H9 (cell line): ENCODE measurements at places on chromosomes 16 and 17. TPM values are rescaled to one million over a fixed set of nuclear protein-coding genes. Genes with fewer than 3 reads are reported as not detected.

GRCh38 chr17:31900877-31901276 is 631 bp downstream of the UTP6 start:
- H3K4me3 ChIP-seq: no peak overlapping the region
- H3K36me3 ChIP-seq: peaks cover 23% of the 10 kb centered on the region
- H3K4me1 ChIP-seq: no peaks in the 10 kb centered on the region
- no peaks in the 10 kb centered on the region for H3K27me3 ChIP-seq
- no peak for DNase-seq

- no peak for DNase-seq
- no peaks in the 10 kb centered on the region for H3K27me3 ChIP-seq
- H3K4me3 ChIP-seq: peak overlapping the region; percentile 44; the same call in 2 of the 3 replicates
- H3K4me1 ChIP-seq: 0 out of 2 replicates have a peak, but pooled peaks cover 6% of the 10 kb centered on the region
- no peaks in the 10 kb centered on the region for H3K36me3 ChIP-seq
These were observed 896 bp upstream of the MYLK3 start for GRCh38 chr16:46748775-46749705.

GRCh38 chr17:10171122-10171571 is 27.3 kb downstream of the GAS7 start:
- H3K27me3 ChIP-seq: no peaks in the 10 kb centered on the region
- DNase-seq: no peak
- no peak overlapping the region for H3K4me3 ChIP-seq
- H3K4me1 ChIP-seq: 0 out of 2 replicates have a peak, but pooled peaks cover 5% of the 10 kb centered on the region
- H3K36me3 ChIP-seq: no peaks in the 10 kb centered on the region
- H3K27ac ChIP-seq: no peak overlapping the region

DNA sequence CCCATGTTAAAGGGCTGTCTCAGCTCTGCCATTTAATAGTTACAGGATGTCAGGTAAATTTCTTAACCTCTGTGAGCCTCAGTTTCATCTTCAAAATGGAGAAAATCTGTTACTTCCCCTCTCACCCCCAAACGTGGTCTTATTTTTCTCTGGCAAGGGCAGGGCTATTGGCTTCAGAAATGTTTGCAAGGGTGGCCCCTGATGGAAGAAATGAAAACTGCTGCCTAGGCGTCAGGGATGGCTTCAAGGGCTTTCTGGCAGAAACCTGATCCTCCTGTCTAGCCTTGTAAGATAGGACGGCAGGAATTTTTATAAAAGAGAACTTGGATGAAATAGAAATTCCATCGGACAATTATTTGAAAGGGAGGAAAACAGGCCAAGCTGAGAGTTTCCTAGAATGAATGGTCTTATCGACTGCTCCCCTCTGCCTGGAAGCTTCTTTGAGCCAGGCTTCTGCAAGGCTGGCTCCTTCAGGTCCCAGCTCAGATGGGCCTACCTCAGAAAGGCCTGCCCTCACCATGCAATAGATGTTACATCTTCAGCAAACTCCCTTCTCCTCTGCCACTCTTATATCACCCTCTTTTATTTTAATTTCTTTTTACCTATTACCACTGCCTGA is 43.0 kb upstream of the TANGO6 start:
- no peak overlapping the region for H3K4me3 ChIP-seq
- peaks cover 38% of the 10 kb centered on the region for H3K36me3 ChIP-seq
- peak; percentile 83 for DNase-seq
- H3K27ac ChIP-seq: no peak overlapping the region
- H3K4me1 ChIP-seq: peaks cover 13% of the 10 kb centered on the region

TPSG1 gene
- not detected in 2 replicates for total RNA-seq

- H3K4me3 ChIP-seq: no peak overlapping the region
- H3K27ac ChIP-seq: no peak overlapping the region
- DNase-seq: no peak
- H3K4me1 ChIP-seq: no peaks in the 10 kb centered on the region
These were observed 135.5 kb downstream of the MYO1D start for GRCh38 chr17:32741381-32741780.

DNA sequence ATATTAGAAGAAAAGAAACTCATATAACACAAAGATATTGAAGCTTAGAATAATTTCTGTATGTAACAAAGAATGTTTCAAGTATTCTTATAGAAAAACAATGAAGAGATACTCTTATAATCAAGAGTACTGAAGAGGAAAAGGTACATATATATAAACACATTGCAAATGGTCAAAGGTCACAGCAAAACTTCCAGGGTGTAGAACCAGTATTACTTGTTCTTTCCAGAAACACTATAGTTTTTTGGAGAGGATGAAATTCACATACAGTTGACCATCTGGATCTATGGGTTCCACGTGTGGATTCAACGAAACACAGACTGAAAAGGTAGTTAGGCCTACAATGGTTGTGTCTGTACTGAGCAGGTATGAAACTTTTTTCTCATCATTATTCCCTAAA is 22.6 kb downstream of the PRPSAP1 start:
- DNase-seq: no peak
- no peak overlapping the region for H3K4me3 ChIP-seq
- H3K27ac ChIP-seq: no peak overlapping the region
- no peaks in the 10 kb centered on the region for H3K27me3 ChIP-seq
- peaks cover 40% of the 10 kb centered on the region for H3K36me3 ChIP-seq
- no peaks in the 10 kb centered on the region for H3K4me1 ChIP-seq

GUCY2D gene
- 0.15 and 0.35 TPM in 2 replicates for total RNA-seq

DNA sequence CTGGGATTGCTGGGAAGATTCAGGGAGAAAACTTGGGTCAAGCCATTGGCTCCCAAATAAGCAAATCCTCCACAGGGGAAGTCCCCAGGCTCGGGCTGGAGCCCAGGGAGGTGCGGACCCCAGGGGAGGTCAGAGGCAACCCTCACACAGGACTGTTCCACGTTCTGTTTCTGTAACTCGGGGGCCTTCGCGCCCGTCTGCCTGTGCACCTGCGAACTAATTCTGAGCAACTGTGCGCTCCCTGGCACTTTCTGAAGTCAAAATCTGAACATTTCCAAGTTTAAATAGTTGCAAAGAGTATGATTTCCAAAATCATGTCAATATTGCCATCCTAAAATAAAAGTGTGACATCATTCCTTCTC is 16.8 kb downstream of the TIMM22 start:
- no peak for DNase-seq
- no peaks in the 10 kb centered on the region for H3K4me1 ChIP-seq
- no peaks in the 10 kb centered on the region for H3K36me3 ChIP-seq
- no peak overlapping the region for H3K4me3 ChIP-seq

DNA sequence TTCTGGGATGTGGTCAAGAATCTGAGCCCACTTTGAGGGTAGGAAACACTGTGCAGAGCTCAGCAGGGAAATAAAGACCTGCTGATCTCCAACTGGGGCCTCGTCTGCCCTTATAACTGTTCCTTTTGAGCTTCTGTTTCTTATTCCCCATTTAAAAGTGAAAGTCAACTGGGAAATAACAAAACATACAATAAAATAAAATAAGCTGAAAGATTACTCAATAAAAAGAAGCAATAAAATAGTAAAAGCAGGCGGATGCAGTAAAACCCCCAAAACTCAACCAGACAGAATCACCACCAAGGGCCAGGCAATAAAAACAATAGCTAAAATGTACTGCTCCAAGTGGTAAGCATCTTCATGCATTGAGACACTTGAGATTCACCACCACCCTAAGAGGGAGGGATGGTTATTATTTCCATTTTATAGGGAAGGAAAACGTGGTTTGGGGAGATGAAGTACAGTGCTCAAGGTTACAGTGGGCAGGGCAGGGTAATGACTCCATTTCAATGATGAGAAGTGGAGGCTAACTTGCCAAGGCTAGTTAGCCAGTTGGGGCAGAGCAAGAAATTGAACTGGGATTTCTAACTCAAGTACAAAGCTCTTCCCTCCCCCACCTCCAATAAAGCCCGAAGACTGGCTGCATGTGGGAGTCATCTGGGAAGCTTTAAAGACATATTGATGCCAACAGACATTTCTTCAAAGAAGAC is 6.4 kb upstream of the SPACA3 start:
- H3K27me3 ChIP-seq: no peaks in the 10 kb centered on the region
- DNase-seq: no peak
- H3K4me3 ChIP-seq: no peak overlapping the region
- peaks cover 6% of the 10 kb centered on the region; the same call in 1 of the 3 replicates for H3K36me3 ChIP-seq
- H3K4me1 ChIP-seq: no peaks in the 10 kb centered on the region

DNA sequence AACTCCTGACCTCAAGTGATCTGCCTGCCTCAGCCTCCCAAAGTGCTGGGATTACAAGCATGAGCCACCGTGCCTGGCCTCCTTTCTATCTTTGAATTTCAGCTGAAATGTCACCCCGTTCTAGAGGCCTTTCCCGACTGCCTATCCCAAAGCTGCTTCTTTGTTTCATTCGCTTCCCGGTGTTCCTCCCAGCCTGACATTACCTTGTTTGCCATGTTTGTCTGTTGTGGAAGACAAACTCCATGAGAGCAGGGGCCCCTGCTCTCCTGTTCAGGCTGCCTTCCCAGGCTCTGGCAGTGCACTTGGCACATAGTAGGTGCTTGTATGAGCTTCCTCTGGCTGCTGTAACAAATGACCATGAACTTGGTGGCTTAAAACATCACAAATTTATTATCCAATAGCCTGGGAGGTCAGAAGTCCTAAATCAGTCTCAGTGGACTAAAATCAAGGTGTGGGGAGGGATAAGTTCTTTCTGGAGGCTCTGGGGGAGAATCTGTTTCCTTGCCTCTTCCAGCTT is 2.6 kb upstream of the CCL22 start:
- no peak overlapping the region for H3K4me3 ChIP-seq
- no peaks in the 10 kb centered on the region for H3K36me3 ChIP-seq
- no peak overlapping the region for H3K27ac ChIP-seq
- no peak for DNase-seq
- H3K27me3 ChIP-seq: no peaks in the 10 kb centered on the region
- H3K4me1 ChIP-seq: no peaks in the 10 kb centered on the region

PRSS27 gene
- 3.6 and 5.0 TPM in 2 replicates for total RNA-seq

DNA sequence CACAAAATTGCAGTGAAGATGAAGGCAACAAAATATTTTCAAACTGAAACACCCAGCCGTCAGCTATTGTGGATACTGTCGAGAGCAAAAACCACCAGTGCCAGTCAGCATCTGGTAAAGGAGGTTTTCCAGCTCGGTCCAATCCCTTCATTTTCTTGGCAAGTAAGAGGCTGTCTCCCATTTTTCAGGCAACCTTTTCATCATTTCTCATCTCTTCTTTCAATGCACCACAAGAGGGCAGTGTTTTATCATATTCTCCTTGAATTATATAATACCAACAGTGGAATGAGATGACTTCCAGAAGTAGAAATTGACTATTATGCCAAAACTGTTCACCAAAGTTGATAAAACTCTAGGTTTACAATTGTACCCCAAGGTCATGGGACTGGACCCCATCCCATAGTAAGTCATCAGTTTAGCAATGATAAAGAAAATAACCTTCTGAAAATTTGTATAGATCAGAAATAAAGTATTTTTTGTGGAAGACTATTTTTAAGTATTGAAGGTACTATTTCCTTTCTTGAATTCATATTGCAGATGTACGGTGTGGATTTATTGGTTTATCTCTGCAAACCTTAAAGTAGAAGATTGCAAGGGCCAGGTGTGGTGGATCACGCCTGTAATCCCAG is 16.8 kb downstream of the NQO1 start:
- no peaks in the 10 kb centered on the region for H3K27me3 ChIP-seq
- H3K36me3 ChIP-seq: no peaks in the 10 kb centered on the region; the same call in 1 of the 2 replicates
- no peaks in the 10 kb centered on the region for H3K4me1 ChIP-seq

- no peaks in the 10 kb centered on the region for H3K4me1 ChIP-seq
- no peaks in the 10 kb centered on the region for H3K36me3 ChIP-seq
- DNase-seq: no peak
- no peak overlapping the region for H3K27ac ChIP-seq
- no peak overlapping the region for H3K4me3 ChIP-seq
These were observed 311.4 kb downstream of the CBLN1 start for GRCh38 chr16:48970216-48970615.

CCL13 gene
- total RNA-seq: not detected in 2 replicates

- 0 out of 2 replicates have a peak, but pooled peaks cover 2% of the 10 kb centered on the region for H3K4me1 ChIP-seq
- no peaks in the 10 kb centered on the region for H3K27me3 ChIP-seq
- H3K27ac ChIP-seq: no peak overlapping the region
- no peak for DNase-seq
These were observed 5.0 kb downstream of the LSM12 start for GRCh38 chr17:44061446-44061845.
